ENCODE measurements at places on chromosomes 2 and 18.

DNA sequence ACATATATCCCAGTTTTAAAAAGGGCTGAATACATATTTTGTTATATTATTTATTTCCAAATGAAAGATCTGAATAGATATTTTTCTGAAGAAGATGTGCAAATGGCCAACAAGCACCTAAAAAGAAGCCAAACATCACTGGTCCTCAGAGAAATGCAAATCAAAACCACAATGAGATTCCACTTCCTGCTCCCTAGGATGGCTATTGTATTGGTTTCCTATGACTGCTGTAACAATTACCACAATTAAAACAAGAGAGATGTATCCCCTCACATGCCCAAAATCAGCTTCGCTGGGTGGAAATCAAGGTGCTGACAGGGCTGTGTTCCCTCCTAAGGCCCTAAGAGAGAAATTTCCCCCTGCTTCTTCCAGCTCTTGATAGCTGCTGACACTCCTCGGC lies 23.2 kb downstream of the ABCB11 start:
- no peak for DNase-seq

DNA sequence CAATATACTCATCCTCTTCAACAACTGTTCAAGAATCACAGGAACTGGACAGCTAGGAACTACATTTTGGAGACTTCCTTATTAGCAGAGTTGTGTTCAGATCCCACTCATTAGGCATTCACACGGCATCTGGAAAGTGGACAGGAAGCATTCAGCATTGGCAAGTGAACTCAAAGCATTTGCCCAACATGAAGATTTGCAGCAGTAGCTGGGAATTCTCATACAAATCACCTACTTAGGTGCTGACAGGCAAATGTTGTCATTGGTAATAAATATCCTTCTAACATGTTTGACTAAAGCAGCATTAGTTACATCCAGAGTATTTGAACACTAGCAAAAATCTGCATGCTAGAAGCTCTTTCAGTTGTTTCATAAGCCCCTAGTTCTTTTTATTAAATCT lies 350.8 kb downstream of the PTH2R start:
- DNase-seq = no peak

DNA sequence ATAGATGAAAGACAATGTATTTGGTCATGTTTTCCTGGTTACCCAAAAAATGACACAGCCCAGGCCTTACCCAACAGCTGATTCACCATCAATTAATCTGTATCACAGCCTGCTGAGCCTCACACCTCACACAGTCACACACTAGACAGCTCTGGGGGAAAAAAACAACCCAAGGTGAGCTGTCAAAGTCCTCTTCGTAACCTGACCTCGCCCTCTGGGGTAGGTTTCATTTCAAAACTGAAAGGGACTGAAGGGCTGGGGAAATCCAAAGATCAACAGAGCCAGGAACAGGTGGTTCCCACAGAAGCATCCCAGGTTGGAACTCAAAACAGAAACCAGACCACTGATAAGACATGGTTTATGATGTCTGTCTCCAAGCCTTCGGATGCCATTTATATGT lies 18.2 kb upstream of the PCBP1 start:
- no peak for DNase-seq

GRCh38 chr18:41096504-41096903 lies 858.5 kb upstream of the PIK3C3 start:
- no peak for DNase-seq

DNA sequence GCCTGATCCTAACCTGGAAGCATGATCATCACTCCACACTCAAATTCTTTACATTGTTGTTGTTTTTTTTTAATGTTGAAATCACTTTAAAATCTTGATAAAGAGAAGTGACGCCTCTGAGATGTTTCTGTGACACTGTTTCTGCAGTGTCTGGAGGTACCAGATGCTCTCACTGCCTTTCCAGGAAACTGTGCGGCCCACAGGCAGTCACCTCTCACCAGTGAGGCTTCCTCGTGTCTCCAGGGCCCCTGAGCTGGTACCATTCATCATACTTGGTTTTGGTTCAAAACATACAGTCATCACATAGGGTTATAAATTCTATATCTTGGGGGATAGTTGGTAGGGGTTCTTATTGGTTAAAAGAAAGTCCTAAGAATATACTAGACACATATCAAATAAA lies 10.1 kb upstream of the ID2 start:
- DNase-seq = no peak

DNA sequence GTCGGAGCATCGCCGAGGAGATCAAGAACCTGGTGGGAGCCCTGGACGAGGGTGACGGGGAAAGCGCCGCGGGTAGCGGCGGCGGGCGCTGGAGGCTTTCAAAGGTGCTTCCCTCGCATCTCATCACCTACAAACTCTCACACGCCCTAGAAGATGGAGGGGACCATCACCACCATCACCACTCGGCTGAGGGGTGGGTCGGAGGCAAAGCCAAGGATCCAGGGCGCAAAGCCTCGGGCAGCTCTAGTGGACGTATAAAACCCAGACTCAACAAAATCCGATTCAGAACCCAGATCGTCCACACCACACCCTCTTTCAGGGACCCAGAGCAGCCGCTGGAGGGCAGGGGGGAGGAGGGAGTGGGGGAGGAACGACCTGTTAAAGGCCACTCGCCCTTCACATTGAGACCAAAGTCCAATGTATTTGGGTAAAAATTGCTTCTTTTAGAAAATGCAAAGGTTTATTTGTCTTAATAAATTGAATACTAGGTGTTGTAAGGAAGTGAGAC lies 1.5 kb downstream of the SOWAHC start:
- no peak for DNase-seq

GRCh38 chr2:64612575-64613195 lies 41.0 kb downstream of the SERTAD2 start:
- DNase-seq = no peak

Measured in OCI-LY7 (cell line).